Cortex of kidney (tissue), 1 donor: ENCODE measurements at places on chromosomes 1 and 21.
A peak's percentile ranks its signal among the peaks of the same experiment; 100 is the strongest.

GRCh38 chr1:192958871-192959270, 100.3 kb downstream of the UCHL5 start:
- no peak for DNase-seq

GRCh38 chr1:4526747-4527146, 127.7 kb upstream of the AJAP1 start:
- DNase-seq: no peak

- DNase-seq: no peak
These were observed 50.1 kb downstream of the AK4 start for GRCh38 chr1:65198096-65198495.

DNA sequence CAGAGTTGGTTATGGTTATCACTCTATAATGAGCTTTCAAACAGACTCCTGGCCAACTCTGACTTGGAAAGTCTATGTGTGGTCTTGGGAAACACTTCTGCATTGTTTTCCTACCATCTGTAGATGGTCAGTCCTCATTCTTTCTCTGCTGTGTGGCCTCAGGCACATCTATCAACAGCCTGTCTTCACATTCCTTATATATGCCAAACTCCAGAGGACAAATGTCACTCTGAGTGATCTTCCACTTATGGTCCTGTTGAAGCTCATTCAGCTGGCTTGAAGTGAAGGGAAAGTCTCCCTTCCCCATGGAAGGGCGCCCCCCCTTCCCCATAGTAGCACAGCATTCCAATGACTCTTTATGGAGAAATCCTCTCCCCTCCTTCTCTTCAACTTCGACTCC, 58.7 kb downstream of the VANGL2 start:
- DNase-seq: no peak

DNA sequence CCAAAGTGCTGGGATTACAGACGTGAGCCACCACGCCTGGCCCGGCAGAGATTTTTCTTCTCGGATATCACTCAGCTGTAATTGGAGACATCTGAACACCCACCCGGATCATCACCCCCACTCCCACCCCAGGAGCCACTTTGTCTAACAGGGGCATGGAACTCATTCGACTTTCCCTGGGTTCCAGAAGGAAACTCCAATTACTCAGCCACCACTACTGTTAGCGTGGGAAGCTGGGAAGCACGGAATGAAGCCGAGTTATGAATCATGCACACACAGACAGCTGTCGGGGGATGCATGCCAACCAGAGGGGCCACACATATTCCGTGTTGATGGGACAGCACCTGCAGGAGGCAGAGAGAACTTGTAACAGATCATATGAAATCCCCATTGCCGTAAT, 85.2 kb downstream of the HLCS start:
- DNase-seq: no peak

DNA sequence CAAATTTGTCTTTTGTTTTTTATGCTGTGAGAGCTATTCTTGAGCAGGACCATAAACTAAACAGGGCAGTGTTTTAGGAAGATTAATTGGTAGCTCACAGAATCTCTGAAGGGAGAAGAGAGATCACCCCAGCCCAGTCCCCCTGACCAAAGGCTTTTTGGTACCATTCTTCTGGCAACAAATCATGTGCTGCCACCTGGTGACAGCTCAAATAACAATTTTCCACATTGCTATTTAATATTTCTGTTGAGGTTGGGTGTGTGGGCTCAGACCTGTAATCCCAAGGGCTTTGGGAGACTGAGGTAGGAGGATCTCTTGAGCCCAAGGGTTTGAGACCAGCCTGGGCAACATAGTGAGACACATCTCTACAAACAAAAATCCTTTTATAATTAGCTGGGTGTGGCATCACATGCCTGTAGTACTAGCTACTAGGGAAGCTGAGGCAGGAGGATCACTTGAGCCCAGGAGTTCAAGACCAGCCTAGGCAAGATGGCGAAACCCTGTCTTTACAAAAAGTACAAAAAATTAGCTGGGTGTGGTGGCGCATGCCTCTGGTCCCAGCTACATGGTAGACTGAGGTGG, 2.2 kb upstream of the TESK2 start:
- DNase-seq: no peak

DNA sequence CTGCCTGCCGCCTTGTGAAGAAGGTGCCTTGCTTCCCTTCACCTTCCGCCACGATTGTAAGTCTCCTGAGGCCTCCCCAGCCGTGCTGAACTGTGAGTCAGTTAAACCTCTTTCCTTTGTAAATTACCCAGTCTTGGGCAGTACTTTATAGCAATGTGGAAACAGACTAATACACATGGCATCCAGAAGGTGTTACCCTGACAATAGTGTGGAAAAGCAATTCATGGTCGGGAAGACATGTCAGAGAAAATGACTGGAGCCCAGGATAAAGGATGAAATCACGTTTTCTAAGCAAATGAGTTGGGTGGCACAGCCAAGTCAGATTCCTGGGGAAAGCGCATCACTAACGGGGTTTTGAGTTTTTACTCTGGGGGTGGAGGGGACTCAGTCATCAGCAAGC, 76.4 kb downstream of the HLCS start:
- no peak for DNase-seq

- DNase-seq: no peak
These were observed 23.4 kb upstream of the TSPAN2 start for GRCh38 chr1:115112496-115113375.

DNA sequence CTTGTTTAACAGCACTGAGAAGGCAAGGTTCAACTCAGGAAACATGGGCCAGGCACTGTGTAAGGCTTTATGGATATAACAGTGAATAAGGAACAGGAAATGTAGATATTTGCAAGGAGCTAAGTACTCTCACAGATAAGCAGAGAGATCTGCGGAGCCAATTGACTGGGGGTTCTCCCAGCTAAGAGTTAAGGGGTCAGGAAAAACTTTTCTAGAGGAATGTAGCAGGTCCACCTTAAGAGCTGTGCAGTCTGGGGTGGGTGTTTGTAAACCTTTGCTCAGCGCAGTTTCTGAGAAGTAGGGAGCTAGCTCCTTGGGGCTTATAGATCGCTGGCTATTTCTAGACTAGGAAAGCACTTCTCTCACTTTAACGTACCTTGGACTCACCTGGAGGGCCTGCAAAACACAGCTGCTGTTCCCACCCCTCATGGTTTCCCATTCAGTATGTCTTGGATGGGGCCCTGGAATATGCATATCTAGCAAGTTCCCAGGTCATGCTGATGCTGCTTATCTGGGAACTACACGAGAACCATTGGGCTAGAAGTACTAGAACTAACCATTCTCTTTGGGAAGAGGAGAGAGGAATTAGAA, 51.7 kb downstream of the TLCD4 start:
- no peak for DNase-seq

GRCh38 chr1:23525558-23526250, 5.3 kb downstream of the E2F2 start:
- no peak for DNase-seq

- DNase-seq: no peak
These were observed 28.5 kb downstream of the SLC16A1 start for GRCh38 chr1:112927462-112927990.

- DNase-seq: no peak
These were observed 22.6 kb upstream of the ADARB1 start for GRCh38 chr21:45051580-45052434.

DNA sequence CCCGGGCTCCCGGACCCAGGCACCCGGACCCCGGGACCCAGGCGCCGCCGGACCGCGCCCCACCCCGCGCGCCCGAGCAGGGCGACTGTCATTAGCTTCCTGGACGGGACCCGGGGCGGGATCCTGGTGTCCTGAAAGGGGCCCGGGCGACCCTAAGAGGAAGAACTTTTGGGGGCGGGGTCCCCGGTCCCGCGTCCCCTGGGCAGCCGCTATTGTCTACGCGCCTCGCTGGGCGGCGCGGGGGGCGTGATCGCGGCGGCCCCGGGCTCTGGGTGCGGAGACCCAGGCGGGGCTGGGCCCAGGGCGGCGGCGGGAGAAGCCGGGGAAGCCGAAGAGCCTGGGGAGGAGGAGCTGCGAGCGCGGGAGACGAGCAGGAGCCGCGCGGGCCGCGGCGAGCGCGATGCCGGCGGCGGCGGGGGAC, 465 bp downstream of the HUNK start:
- DNase-seq: no peak

- no peak for DNase-seq
These were observed 5.1 kb upstream of the DESI2 start for GRCh38 chr1:244647819-244648218.

GRCh38 chr1:193794239-193794638, 607.8 kb upstream of the B3GALT2 start:
- DNase-seq: no peak

GRCh38 chr1:6099297-6099696, 53.6 kb downstream of the KCNAB2 start:
- DNase-seq: no peak

DNA sequence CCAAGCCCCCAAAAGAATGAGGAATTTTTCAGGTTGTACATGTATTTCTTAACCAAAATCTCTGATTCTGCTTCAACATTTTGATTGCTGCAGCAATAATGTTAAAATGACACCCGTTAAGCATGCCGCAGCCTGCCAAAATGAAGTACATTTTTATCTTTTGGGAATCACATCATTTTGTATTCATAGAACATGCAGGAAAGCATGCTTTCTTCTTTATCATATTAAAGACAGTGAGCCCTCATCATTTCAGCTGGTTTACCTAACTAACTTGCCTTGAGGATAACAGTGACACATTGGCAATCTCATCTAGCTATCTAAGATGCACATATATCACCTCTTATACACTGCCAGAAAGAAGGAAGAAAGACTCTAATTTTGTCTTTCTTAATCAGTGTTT, 299.2 kb downstream of the LTN1 start:
- no peak for DNase-seq

DNA sequence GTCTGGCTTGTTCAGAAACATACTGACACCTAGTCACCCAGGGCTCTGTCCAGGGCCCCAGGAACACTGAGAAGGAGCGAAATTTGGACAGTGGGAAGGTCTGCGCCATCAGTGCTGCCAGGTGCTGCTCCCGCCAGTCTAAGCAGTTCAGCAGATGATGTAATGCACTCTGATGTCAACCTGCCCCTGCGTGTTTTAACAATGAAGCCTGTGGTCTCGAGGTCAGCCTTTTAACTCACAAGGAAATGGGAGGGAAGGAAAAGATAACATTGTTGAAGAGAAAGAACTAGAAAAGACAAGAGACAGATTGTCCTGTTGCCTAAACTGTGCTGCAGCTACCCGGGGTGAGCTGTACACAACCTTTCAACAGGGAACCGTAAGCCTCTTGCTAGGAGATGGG, 126.6 kb upstream of the IFFO2 start:
- no peak for DNase-seq

- no peak for DNase-seq
These were observed 20.1 kb downstream of the PSEN2 start for GRCh38 chr1:226890331-226891108.

DNA sequence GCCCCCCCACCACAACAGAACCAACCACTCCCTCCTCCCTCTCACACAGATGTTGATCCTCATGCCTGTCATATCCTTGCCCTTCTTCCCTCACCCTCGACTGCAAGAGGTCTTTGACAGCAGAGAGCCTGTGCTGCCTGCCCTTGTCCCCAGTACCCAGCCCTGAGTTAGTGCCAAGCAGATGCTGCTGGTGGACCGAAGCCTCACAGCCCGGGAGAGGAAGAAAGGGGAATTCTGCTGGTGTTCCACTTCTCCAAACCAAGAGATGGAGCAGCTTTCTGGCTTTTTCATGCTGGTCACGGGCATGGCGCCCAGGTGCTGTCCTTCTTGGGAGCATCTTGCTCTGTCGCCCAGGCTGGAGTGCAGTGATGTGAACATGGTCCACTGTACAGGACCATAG, 69.1 kb downstream of the SLC66A1 start:
- no peak for DNase-seq

DNA sequence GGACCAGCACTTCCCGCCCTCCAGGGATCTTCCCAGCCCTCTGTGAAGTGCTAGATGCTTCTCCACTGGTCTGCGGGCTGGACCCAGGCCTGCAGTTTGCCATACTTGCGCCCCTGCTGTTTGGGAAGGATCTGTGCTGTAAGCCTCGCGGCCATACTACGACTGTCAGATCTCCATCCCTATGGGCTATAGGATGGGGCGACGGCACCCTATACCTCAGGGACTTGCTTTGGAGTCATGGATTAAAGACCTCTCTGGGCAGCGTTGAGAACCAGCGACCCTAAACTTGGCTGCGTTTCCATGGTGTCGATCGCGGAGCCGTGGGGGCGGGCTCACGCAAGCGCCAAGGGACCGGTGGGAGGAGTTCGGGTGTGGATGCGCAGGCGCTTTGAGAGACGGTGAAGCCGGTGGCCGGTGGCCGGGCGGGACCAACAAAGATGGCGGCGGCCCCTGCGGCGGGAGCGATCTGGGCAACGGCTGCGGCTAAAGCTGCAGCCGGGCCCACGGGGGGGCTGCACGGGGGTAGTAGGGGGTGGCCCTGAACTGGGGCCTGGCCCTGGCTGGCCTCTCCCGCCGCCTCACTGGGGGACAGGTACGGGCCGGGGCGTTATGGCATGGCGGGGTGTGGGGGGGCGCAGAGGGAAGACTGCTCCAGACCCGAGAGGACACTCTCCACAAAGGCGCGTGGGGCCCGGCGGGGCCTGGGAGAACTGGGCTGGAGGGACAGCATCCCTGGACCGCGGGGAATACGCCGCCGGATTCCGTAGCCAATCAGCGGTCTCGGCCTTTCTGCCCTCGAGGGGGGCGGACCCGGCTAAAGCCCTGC, at the start of gene USP21:
TSS of gene USP21 (plus strand) at position 414 of the 826 bp plus-strand sequence. CDS start 1,141 bp downstream, outside the sequence.
- DNase-seq: peak; percentile 38

DNA sequence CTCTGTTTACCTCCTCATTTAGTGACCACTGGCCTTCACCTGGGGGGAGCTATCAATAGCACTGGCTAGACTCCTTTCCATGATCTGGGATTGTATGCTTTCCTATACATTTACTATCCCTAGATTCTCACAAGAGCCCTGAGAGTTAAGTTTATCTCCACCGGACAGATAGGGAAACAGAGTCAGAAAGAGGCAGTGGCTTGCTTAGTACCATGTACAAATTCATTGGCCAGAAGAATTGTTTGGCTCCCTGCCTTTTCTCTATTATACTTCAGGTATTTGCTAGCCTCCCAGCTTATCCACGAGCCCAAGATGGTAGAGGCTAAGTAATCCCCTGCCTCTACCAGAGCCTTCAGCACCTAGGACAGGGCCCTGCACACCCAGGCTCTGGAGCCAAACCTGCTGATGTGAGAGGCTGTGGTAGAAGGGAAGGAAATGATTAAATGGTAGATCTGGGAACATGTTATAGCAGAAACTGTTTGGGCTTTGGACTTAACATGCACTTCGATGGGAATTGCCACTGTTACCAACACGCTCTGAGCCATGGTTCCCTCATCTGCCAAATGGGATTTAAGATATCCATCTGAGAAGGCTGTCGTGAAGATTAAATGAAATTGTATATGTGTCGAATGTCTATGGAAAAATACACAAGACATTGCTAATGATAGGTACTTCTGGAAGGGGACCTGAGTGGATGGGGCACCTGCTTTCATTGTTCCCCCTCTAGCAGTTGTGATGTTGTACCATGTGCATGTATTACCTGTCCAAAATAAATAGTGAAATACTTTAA, 3.1 kb upstream of the BLACAT1 start:
- DNase-seq: no peak
